ENCODE measurements at places on chromosomes 7 and 10. TPM values are rescaled to one million over a fixed set of nuclear protein-coding genes. Genes with fewer than 3 reads are reported as not detected.

The IQUB gene
- 0.10 TPM for polyA plus RNA-seq

The CHAT gene
- polyA plus RNA-seq, result 0.57 TPM

The MAT1A gene
- polyA plus RNA-seq, result 0.31 TPM

The ARF5 gene
- 210 TPM for polyA plus RNA-seq

The NACAD gene
- polyA plus RNA-seq, result 1.9 TPM

The OPTN gene
- 117 TPM for polyA plus RNA-seq

The DGKB gene
- 0.39 TPM for polyA plus RNA-seq

The CTAGE8 gene
- polyA plus RNA-seq, result 1.2 TPM

The ADAM22 gene
- polyA plus RNA-seq, result under 0.01 TPM

The EMX2 gene
- polyA plus RNA-seq, result not detected

The PTPN12 gene
- polyA plus RNA-seq, result 27.2 TPM

The MCM7 gene
- polyA plus RNA-seq, result 99.3 TPM

The CPSF4 gene
- polyA plus RNA-seq, result 19.8 TPM

The MNX1 gene
- 4.2 TPM for polyA plus RNA-seq

The GSDME gene
- polyA plus RNA-seq, result 2.6 TPM

The CASP2 gene
- polyA plus RNA-seq, result 6.0 TPM

The C7orf33 gene
- polyA plus RNA-seq, result not detected

The GALNT17 gene
- 3.1 TPM for polyA plus RNA-seq

The IMMP2L gene
- polyA plus RNA-seq, result 2.5 TPM

The MOGAT3 gene
- 27.2 TPM for polyA plus RNA-seq

The C10orf67 gene
- not detected for polyA plus RNA-seq

The VIM gene
- polyA plus RNA-seq, result 484 TPM

Measured in sigmoid colon (tissue), 7 donors.